GM23248 (cell line): ENCODE measurements at places on chromosomes 7 and 10.

GRCh38 chr10:3467052-3467951, 294.7 kb upstream of the PITRM1 start:
- peak overlapping the region; percentile 99 for H3K27ac ChIP-seq
- no peaks in the 10 kb centered on the region for H3K36me3 ChIP-seq
- H3K4me3 ChIP-seq, result peak overlapping the region; percentile 61

GRCh38 chr10:129915526-129916378, 48.3 kb downstream of the EBF3 start:
- no peak overlapping the region for H3K27ac ChIP-seq
- no peaks in the 10 kb centered on the region for H3K27me3 ChIP-seq
- H3K36me3 ChIP-seq, result no peaks in the 10 kb centered on the region
- no peaks in the 10 kb centered on the region for H3K4me1 ChIP-seq
- no peak overlapping the region for H3K4me3 ChIP-seq

GRCh38 chr7:28144266-28144665, 36.3 kb downstream of the JAZF1 start:
- H3K4me1 ChIP-seq, result peaks cover 4% of the 10 kb centered on the region; the same call in 1 of the 2 replicates
- no peak for DNase-seq
- H3K4me3 ChIP-seq, result no peak overlapping the region
- H3K27ac ChIP-seq, result no peak overlapping the region
- H3K36me3 ChIP-seq, result no peaks in the 10 kb centered on the region

- no peak overlapping the region for H3K27ac ChIP-seq
- H3K4me1 ChIP-seq, result peaks cover 17% of the 10 kb centered on the region
- DNase-seq, result no peak
- H3K4me3 ChIP-seq, result peak overlapping the region; percentile 88
- H3K27me3 ChIP-seq, result no peaks in the 10 kb centered on the region
- H3K36me3 ChIP-seq, result peaks cover 7% of the 10 kb centered on the region; the same call in 1 of the 2 replicates
These were observed 1.2 kb upstream of the ARPC1B start for GRCh38 chr7:99373091-99374066.

DNA sequence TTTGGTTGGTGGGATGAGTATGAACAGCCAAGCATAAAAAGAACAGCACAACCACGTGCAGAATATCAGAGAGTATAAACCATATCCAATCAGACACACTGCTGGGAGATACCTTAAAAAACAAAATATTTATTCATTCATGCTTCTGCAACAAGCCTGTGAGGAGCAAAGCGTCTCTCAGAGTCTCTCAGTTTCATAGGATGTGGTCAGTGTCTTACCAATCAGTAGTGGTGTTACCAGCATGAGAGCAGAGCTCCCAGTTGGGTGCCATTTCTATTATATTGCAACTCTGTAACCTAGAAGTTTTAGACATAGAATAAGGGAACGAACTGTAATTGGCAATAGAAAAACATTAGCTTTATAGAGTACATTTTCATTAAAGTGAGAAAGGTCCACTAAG, 445.9 kb upstream of the LRRN3 start:
- no peaks in the 10 kb centered on the region for H3K36me3 ChIP-seq
- H3K27me3 ChIP-seq, result no peaks in the 10 kb centered on the region; the same call in 1 of the 2 replicates
- H3K4me3 ChIP-seq, result no peak overlapping the region
- H3K27ac ChIP-seq, result no peak overlapping the region
- no peaks in the 10 kb centered on the region for H3K4me1 ChIP-seq

DNA sequence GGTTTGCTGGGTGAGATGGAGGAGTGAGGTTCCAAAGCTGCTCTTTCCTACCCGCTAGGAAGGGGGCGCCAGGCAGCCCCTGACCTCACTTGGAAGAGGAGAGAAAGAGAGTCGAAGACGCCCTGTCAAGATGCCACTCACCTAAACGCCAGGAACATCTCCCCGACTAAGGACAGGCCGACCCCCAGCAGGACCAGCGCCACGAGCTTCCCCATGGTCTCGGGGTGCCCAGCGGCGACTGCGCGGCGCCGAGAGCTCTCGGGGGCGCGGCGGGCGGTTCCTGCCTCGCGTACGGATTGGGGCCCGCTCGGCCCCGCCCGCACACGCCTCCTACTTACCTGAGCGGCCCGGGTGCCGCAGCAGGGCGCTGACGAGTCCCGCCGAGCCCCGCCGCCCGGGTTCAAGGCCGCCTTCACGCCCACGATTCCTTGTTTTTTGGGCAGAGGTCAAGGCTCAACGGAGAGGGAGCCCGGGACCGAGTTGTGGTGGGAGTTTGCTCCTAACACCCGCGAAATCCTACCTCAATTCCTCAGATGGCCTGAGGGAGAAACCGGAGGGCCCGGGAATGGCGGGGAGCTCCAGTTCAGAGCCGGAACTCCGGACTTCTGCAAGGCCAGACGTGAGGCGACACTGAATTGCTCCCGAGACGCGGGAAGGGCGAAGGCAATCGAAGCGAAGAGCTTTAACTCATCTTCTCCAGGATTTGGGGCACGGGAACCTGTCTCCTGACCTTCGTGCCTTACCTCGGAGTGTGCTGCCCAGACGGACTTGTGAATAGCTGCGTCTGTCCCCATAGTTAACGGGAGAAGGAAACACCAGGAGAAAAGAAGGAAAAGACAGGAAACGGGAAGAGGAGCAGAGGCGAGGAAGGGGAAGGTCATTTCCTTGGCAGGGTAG, at the start of gene PON3:
TSS of gene PON3 (minus strand) at position 240 of the 897 bp plus-strand sequence. CDS start at position 215, 25 bp downstream.
- no peak within 1 kb of the TSS for H3K27ac ChIP-seq
- peak; percentile 37 for DNase-seq
- no peaks in the 10 kb centered on the region for H3K4me1 ChIP-seq
- H3K36me3 ChIP-seq, result no peaks in the 10 kb centered on the region
- H3K4me3 ChIP-seq, result peak within 1 kb of the TSS; percentile 66
- H3K27me3 ChIP-seq, result no peaks in the 10 kb centered on the region

GRCh38 chr7:15368653-15369052, 193.2 kb downstream of the AGMO start:
- H3K27me3 ChIP-seq, result no peaks in the 10 kb centered on the region
- no peaks in the 10 kb centered on the region for H3K36me3 ChIP-seq
- no peaks in the 10 kb centered on the region for H3K4me1 ChIP-seq

GRCh38 chr10:91987397-91988037, 63.9 kb downstream of the BTAF1 start:
- H3K4me3 ChIP-seq, result no peak overlapping the region
- peaks cover 64% of the 10 kb centered on the region for H3K36me3 ChIP-seq
- no peak for DNase-seq
- no peaks in the 10 kb centered on the region for H3K27me3 ChIP-seq
- H3K4me1 ChIP-seq, result no peaks in the 10 kb centered on the region

- no peak overlapping the region for H3K4me3 ChIP-seq
- peaks cover 13% of the 10 kb centered on the region; the same call in 1 of the 2 replicates for H3K36me3 ChIP-seq
- no peak overlapping the region for H3K27ac ChIP-seq
These were observed 7.6 kb upstream of the OIT3 start for GRCh38 chr10:72885953-72886352.

DNA sequence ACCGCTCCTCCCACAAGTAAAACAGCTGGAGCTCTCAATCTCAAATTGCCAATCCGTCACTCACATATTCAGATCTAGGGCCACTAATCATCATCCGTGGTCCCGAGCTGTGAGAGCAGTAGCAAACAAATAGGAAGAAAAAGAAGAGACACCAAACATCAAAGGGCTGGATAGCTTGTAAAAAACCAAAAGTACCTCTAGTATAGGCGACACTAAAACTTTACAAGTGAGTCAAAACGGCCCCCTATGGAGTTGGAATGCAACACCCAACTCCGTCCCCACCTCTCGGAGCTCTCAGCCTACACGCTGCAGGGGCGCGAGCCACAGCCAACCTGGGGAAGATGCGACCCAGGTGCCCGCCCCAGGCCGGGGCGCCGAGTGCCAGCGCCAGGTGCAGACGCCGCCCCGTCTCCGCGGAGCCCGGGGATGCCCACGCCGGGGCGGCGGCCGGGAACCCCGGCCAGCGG, 581 bp downstream of the FAM3C start:
- no peaks in the 10 kb centered on the region for H3K4me1 ChIP-seq
- peak; percentile 61 for DNase-seq
- H3K36me3 ChIP-seq, result no peaks in the 10 kb centered on the region
- peak overlapping the region; percentile 87 for H3K4me3 ChIP-seq
- H3K27me3 ChIP-seq, result no peaks in the 10 kb centered on the region

DNA sequence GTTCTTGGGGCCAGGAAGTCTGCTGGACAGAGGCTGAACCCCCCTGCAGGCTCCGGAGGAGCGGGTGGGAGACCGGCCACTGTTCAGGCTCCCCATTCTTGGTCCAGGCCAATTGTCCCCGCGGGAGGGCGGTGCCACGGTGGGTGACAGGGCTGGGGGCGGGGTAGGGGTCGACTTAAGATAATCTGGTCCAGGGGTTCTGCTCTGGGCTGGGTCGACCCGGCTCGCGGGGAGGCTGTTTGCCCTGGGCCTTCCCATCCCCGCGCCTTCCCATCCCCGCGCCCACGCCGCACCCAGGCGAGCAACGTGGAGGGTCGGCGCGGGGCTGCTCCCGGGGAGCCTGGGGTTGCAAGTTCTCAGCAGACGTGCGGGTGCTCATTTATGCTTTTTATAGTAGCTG, 7.3 kb upstream of the GLRX3 start:
- no peak overlapping the region for H3K4me3 ChIP-seq
- H3K27ac ChIP-seq, result no peak overlapping the region
- 0 out of 2 replicates have a peak, but pooled peaks cover 12% of the 10 kb centered on the region for H3K27me3 ChIP-seq
- no peak for DNase-seq

DNA sequence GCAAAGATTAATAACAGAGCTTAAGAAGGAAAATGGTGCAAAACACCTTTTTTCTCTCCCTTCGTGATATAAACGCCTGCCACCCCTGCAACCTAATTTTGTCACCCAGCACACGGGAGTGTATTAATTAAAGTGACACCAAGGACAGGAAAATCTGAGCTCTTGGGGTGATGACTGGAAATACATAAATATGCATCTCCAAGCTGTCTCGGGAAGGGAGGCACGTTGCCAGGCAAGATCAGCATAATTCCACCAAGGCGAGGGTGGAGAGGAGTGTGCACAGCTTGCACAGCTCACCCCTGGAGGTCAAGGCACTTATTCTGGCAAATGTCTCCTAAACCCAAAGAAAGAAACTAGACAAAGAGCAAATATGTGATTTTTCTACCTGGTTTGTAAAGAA, 700.9 kb downstream of the GRID1 start:
- H3K27me3 ChIP-seq, result no peaks in the 10 kb centered on the region
- no peak overlapping the region for H3K4me3 ChIP-seq
- no peaks in the 10 kb centered on the region for H3K4me1 ChIP-seq
- H3K27ac ChIP-seq, result no peak overlapping the region

DNA sequence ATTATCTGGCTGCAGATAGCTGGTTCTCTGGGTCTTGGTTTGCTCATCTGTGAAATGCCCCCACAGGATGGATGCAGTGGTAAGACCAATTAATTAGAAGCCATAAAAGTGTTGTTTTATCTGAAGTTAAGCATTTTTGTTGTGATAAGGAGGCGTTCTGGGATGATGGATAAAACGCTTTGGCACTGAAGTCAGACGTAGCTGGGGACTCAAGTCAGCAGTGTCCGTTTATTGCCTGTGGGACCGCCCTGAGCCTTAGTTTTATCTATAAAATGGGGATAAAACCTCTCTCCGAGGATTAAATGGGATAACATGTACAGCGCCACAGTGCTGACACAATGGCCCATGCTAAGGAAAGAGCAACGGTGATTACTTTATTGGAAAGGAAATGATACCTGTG, 34.7 kb downstream of the TCF7L2 start:
- DNase-seq, result no peak
- H3K4me1 ChIP-seq, result peaks cover 28% of the 10 kb centered on the region
- H3K4me3 ChIP-seq, result no peak overlapping the region

DNA sequence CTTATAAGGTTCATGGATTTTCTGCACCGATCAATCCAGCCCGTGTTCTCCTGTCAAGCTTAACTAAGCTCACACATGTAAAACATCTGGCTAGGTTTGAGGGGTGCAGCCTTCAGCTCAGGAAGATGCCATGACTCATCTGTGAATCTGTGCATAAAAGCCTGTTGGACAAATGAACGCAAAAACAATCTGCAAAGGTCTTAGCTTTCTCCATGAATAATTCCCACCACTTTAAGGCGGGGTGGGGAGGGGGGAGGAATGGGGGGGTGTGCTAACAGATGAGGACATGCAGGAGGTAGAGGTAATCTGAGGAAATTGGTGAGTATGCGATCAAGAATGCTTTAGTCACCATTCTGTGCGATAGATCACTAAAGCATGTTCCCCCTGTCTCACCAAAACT, 4.8 kb downstream of the DOCK4 start:
- no peak overlapping the region for H3K4me3 ChIP-seq
- H3K27ac ChIP-seq, result no peak overlapping the region
- H3K36me3 ChIP-seq, result no peaks in the 10 kb centered on the region
- peak; percentile 70 for DNase-seq
- H3K27me3 ChIP-seq, result no peaks in the 10 kb centered on the region
- H3K4me1 ChIP-seq, result peaks cover 25% of the 10 kb centered on the region

DNA sequence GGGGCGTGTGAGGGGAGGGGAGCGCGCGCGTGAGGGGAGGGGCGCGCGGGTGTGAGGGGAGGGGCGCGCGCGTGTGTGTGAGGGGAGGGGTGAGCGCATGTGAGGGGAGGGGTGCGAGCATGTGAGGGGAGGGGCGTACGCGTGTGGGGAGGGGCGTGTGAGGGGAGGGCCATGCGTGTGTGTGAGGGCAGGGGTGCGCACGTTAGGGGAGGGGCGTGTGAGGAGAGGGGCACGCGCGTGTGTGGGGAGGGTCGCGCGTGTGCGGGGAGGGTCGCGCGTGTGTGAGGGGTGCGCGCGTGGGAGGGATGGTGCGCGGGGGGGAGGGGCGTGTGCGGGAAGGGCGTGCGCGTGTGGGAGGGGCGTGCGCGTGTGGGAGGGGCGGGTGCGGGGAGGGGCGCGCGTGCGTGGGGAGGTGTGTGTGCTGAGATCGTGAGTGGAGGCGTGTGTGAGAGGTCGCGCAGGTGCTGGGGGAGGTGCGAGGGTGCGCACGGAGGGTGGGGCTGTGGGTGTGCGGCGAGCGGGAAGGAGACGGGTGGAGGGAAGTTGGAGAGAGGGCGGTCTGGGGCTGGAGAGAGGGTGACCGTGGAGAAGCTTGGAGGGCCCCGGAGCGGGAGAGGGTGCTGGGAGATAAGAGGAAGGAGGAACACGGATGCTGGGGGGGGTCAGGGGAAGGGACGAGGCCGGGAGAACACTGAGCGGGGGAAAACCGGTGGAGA, 19.7 kb downstream of the MXI1 start:
- H3K4me3 ChIP-seq, result peak overlapping the region; percentile 86
- DNase-seq, result peak; percentile 60
- H3K27me3 ChIP-seq, result no peaks in the 10 kb centered on the region
- H3K4me1 ChIP-seq, result peaks cover 6% of the 10 kb centered on the region
- H3K27ac ChIP-seq, result peak overlapping the region; percentile 26

DNA sequence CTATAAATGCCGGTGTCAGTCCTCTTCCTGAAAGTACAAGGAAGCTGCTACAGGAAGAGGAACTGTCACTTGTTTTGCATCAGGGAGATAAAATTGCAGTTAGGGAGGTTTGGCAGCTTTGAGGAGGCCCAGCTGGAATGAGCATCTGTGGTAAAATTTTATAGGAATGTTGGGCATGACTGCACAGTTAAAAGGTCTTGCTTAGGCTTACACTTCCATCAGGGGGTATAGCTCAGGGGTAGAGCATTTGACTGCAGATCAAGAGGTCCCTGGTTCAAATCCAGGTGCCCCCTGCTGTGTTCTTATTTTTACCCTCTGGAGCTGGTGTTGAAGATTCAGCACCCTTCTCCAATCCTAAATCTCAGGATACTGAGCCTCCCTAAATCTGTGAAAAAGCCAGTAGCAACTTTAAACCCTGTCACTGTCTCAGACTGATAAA, 65.9 kb downstream of the ZNF467 start:
- H3K36me3 ChIP-seq, result no peaks in the 10 kb centered on the region
- no peaks in the 10 kb centered on the region for H3K27me3 ChIP-seq
- peak; percentile 13 for DNase-seq
- H3K4me1 ChIP-seq, result no peaks in the 10 kb centered on the region

- no peaks in the 10 kb centered on the region for H3K36me3 ChIP-seq
- peaks cover 18% of the 10 kb centered on the region for H3K4me1 ChIP-seq
- peak overlapping the region; percentile 88 for H3K27ac ChIP-seq
These were observed 1.7 kb downstream of the SCRN1 start for GRCh38 chr7:29987811-29988317.
